ENCODE measurements at places on chromosomes 6 and 20. TPM values are rescaled to one million over a fixed set of nuclear protein-coding genes. Genes with fewer than 3 reads are reported as not detected.

DNA sequence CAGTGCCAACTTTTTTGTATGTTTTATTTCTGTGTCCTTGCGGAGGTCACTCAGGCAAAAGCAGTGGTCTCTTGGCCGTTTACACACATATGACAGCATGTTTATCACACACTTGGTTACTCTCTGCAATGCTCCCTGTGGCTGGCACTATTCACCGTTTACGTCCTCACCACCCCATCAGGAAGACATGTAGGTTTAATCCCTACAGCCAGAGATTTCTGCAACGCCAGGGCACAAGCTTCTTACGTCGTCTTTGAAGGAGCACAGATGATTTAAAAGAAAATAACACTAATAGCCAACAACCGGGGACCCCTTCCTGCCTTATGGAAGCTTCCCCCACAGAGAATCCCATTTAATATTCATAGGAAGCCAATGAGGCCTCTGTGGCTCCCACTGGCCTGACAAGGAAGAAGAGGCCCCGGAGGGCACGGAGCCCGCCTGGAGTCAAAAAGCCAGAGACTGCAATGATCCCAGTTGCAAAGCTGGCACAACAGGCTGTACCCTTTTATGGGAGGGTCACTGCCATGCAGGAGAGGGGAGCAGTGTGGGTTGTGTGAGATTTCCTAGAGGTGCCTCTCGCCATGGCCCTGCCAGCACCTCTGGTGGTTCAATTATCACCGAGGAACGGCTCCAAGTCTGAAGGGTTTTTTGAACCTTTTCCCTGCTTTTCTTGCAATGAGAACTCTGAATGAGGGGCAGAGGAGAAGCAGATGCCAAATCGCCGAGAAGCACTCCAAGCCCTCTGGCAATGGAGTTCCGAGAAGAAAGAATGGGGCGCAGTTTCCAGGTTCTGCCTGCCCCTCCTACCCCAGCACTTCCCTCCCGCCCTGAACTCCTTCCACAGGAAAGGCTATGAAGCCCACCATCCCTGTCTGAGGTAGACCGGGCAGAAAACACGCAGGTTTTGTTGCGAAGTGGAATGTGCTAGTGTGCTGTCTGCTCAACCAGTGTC lies 96.2 kb downstream of the THBS2 start:
- DNase-seq, result no peak

GRCh38 chr6:52389626-52390360 lies 27.8 kb downstream of the PAQR8 start:
- DNase-seq, result peak; percentile 79

GRCh38 chr6:99019381-99019780 lies 71.6 kb upstream of the FBXL4 start:
- peak; percentile 61 for DNase-seq

DNA sequence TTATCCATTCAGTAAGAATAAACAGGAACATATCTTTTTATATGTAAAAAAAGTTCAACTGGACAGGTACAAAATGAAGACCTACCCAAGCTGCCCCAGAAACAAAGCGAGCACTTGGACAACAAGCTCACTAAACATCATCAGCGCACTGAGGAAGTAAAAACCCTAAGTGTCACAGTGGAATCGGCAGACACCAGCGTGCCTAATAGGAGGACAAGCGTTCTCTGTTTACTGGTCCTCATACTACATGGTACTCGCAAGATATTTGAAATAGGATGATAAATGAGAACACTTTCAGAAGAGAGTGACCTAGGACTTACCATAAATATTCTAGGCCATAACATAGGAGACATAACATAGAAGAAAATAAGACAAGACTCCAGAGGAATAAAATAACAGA lies 18.2 kb downstream of the MAP7 start:
- DNase-seq, result no peak

GRCh38 chr6:83114164-83114563 lies 46.7 kb downstream of the DOP1A start:
- DNase-seq, result no peak

DNA sequence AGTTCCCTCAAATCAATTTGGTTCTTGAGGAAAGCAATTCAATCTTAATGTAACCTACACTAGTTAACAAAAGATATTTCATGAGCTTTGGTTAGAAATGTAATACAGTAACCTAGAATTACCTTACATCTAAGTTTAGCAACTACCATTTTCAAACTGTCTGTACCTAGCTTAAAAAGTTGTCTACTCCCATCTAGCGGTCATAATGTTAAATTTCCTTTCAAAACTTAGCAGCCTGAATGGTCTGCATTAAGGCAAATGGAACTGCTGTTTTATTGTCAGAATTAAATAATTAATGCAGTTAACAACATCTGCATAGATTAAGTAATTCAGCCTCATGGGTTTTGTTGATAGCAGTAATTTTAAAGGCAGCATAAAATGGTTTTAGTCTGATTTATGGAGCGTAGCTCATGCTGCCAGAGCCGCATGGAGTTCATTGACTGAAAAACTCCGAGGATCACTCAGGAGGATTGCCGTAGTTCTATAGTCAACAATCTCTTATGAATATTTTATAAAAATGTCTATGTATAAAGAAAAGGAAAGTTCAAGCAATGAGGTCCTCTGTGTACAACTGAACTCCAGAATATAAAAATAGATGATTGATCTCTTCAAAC lies 485.4 kb upstream of the MANEA start:
- peak; percentile 20 for DNase-seq

DNA sequence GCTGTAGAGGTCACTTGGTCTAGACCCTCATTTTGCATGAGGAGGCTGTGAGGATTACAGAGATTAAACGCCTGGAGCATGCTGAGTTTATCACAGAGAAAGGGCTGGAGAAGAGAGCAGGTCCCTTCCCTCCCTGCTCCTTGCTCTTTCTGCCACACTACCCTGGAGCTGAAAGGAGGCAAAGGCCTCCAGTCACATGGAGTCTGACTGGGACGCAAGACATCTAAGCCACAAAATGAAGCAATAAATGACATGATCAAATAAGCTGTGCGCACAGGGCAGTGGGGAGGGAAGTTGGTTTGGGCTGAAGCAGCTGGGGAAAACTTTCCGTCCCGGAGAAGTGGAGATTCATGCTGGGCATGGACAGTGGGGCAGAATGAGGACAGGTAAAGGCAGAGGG lies 33.3 kb downstream of the ATXN1 start:
- DNase-seq, result peak; percentile 60

DNA sequence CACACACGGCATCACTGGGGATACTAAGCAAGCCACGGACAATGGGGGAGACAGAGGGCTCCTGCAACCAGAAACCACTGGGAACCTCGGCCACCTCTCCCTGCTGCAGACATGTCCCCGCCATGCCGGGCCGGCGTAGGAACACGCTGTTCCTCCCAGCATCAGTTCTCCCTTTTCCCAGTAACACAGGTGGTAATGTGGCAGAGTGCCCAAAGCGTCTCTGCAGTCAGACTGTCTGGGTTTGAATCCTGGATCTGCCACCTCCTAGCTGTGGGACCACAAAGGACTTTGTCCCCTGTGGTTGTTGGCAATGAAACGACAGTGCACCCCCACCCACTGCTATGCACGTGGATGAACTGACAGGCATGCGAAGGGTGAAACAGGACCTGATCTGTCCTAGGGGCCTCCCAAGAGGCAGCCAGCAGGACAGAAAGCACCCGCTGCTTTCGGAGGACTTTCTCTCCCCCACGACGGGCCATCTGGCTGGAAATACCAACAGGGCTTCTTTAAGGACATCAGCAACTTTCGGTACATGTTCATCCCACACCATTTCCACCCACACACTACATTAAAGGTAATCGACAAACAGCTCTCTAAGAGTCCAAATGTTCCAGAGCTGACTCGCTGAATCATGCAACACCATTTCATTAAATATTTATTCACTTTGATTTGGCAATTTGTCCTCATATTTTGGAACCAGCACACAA lies 74.1 kb downstream of the SULF2 start:
- no peak for DNase-seq

DNA sequence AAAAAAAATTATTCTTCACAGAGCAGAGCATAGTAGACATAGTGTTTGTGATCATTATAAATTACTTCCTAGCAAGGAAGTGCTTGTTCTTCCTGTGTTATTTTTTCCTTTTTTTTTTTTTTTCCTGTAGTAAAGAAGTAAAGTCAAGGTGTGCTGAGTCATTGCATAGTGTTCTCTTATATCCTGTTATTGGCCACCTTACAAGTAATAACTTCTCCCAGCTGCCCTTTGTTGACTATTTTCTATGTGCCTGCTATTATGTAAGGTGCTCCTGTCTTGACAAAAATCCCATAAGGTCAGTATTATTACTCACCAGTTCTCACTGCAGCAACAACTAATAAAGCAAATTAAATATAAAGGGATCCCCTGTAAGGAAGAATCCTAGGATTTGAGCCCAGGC lies 195.3 kb downstream of the GJA1 start:
- no peak for DNase-seq

DNA sequence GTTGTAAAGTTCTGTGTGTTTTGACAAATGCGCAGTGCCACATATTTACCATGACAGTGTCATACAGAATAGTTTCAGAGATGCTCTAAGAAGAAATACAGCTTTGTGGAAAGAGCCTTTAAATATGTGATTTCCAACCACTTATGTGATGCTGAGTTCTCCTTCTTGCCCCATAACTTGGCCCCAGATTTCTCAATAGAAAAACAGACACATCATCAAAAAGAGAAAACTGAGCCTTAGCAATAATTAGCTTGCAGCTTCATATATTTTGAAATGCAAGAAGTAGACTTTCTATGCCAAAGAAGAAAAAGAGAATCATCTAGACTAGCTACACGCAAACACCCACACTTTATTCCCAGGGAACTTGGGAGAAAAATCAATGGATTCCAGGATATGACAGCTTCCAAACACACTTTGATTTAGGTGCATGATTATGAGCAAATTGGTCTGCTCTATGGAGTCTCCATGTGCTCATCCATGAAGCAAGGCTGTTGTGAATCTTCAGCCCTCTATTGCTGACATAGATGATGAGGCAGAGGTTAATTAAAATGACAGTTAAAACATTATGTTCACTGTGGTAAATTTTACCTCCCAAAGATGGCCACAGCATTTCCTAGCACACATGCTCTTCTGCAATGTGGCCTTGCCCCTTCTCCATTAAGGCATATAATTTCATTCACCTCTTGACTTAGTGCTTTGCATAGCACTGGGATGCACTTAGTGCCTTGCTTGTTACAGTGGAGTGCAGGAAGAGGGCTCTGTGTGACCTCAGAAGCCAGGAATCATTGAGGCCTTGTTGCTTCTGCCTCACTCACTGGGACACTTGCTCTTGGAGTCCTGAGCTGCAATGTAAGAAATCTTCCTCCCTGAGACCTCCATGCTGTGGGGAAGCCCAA lies 174.6 kb downstream of the SYNDIG1 start:
- no peak for DNase-seq

DNA sequence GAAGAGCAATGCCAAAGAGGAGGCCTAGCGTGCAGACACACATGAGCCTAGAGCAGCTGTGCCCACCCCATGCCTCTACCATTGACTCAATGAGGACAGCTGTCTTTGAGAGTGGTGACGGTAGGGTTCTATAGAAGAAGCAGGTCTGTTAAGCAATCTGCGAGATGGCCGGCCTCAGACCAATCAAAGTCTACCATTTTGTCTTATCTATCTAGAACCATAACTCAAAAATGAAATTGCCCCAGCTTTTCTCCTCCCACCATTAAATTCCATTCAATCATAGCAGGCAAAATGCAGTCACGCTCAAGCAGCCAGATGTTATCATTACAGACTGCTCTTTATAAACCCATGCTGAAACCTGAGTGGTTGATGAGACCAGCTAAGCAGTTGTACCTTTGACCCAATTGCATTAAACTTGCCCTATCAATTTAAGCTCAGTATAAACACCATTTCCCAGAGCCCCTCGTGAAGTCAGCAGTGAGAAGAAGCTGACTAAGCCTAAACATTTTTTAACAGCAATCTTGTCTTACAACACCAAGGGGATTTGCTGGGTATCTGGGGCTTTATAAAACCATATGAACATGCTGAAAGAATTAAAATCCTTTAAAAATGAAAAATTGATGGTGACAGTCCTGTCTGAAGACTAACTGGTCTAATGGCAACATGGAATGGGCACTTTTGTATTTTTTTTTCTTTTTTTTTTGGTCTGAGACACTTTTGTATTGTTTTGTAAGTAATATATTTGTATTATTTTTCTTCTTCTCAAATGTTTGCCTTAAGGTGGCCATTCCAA lies 57.5 kb downstream of the FOXC1 start:
- DNase-seq, result peak; percentile 27

- peak; percentile 48 for DNase-seq
Measured at GRCh38 chr6:166707045-166707444, 80.0 kb upstream of the RPS6KA2 start.

GRCh38 chr6:81939766-81940165 lies 187.3 kb upstream of the TENT5A start:
- no peak for DNase-seq

DNA sequence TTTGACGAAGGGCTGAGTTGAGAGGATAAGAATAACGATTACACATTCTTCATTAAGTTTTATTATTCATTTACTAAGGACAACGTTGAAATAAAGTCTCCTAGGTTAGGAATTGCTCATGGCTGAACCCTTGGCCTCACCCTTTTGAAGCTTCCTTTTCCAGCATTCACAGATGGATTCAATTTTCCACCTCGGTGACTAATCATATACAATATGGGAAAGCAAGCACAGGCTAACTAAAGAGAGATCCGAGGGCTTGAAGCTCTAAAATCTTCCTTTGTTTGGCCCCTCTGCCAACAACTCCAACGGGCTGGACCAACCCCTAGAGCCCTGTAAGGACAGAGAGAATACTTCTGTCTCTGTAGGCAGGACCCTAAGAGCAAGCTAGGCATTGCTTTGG lies 159.5 kb downstream of the SOD2 start:
- DNase-seq, result peak; percentile 11

GRCh38 chr20:48924756-48925109 lies 3.2 kb downstream of the ARFGEF2 start:
- DNase-seq, result no peak

GRCh38 chr6:142359271-142359960 lies 57.6 kb downstream of the ADGRG6 start:
- no peak for DNase-seq

DNA sequence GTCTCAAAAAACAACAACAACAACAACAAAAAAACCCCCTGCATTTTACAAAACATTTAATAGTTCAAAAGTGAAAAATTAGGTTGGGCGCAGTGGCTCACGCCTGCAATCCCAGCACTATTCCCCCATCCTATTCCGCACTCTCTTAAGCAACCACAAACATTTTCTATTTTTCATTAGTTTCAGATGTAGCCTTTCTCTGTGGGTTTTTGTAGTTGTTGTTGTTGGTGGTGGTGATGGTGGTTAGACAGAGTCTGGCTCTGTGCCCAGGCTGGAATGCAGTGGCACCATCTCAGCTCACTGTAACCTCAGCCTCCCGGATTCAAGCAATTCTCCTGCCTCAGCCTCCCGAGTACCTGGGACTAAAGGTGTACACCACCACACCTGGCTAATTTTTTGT lies 6.4 kb upstream of the GMNN start:
- peak; percentile 28 for DNase-seq

- DNase-seq, result no peak
Measured at GRCh38 chr20:689348-689747, 13.7 kb upstream of the SCRT2 start.

- no peak for DNase-seq
Measured at GRCh38 chr6:79634491-79635231, 3.5 kb downstream of the SH3BGRL2 start.

Gene SYCP2L
- not detected for total RNA-seq

Gene KIAA1755
- 0.30 TPM for total RNA-seq

Gene IRF4
- not detected for total RNA-seq

Gene PHACTR1
- total RNA-seq, result 13.2 TPM

Gene SFTA2
- total RNA-seq, result not detected

Gene EDN3
- total RNA-seq, result not detected

Gene PSORS1C1
- total RNA-seq, result 1.5 TPM

Gene PEX3
- 26.7 TPM for total RNA-seq

Gene BPI
- total RNA-seq, result 0.09 TPM

Gene TINAG
- not detected for total RNA-seq

Gene CTAGE9
- not detected for total RNA-seq

Gene VSX1
- total RNA-seq, result not detected

Gene ZBP1
- total RNA-seq, result 0.11 TPM

Gene FLRT3
- total RNA-seq, result 0.23 TPM

Gene HLA-DRB5
- total RNA-seq, result not detected

All from Daoy (cell line).